ENCODE measurements at places on chromosomes 13 and 19.

- no peak for DNase-seq
Measured at GRCh38 chr13:24052547-24053518, 107.7 kb upstream of the SPATA13 start.

- no peak for DNase-seq
Measured at GRCh38 chr19:2680808-2681207, 21.7 kb downstream of the GNG7 start.

GRCh38 chr13:97295283-97296182, 73.4 kb downstream of the MBNL2 start:
- DNase-seq, result peak; percentile 35

DNA sequence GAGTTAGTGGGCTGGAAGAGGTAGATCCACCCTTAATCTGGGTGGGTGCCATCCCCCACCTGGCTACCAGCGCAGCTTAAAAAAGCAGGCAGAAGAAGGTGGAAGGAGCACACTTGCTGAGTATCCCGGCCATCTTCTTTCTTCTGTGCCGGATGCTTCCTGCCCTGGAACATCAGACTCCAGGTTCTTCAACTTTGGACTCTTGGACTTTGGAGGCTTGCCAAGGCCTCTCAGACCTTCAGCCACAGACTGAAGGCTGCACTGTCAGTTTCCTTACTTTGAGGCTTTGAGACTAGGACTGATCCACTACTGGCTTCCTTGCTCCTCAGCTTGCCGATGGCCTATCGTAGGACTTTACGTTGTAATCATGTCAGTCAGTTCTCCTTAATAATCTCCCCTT, 127.6 kb upstream of the GPC6 start:
- no peak for DNase-seq

DNA sequence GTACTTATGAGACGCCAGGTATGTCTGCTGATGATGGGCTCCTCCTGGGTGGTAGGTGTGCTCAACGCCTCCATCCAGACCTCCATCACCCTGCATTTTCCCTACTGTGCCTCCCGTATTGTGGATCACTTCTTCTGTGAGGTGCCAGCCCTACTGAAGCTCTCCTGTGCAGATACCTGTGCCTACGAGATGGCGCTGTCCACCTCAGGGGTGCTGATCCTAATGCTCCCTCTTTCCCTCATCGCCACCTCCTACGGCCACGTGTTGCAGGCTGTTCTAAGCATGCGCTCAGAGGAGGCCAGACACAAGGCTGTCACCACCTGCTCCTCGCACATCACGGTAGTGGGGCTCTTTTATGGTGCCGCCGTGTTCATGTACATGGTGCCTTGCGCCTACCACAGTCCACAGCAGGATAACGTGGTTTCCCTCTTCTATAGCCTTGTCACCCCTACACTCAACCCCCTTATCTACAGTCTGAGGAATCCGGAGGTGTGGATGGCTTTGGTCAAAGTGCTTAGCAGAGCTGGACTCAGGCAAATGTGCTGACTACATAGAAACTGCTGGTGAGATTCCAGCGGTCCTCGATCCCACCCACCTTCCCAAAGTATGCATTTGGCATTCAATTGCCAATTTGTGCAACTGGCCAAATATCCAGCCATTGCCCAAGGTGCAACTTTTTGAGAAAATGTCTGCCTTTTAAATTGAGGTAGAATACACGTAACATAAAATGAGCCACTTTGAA, 10.2 kb downstream of the OR2Z1 start:
- DNase-seq, result no peak

- no peak for DNase-seq
Measured at GRCh38 chr19:2675892-2676291, 26.6 kb downstream of the GNG7 start.

DNA sequence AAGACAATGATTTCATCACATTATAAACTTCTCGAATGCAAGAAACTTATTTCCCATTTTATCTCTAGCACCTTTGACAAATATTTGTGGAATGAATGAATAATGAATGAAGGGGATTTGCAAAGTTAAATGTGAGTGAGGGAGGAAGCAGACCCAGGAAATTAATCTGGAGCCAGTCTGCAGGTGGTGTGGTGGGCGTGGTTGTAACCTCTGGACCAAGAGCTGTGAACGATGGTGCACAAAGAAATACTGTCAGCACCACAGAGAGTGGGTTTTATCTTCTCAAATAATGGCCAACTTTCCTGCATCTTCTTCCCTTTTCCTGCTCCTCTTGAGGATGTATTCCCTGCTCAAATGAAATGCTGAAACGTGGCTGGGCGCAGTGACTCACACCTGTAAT, 11.0 kb upstream of the ZNF792 start:
- no peak for DNase-seq

GRCh38 chr13:32011971-32012370, 19.6 kb upstream of the FRY start:
- no peak for DNase-seq

Data from amniotic stem cell (primary cell).